GM23338 (cell line): ENCODE measurements at places on chromosomes 6 and 20.

DNA sequence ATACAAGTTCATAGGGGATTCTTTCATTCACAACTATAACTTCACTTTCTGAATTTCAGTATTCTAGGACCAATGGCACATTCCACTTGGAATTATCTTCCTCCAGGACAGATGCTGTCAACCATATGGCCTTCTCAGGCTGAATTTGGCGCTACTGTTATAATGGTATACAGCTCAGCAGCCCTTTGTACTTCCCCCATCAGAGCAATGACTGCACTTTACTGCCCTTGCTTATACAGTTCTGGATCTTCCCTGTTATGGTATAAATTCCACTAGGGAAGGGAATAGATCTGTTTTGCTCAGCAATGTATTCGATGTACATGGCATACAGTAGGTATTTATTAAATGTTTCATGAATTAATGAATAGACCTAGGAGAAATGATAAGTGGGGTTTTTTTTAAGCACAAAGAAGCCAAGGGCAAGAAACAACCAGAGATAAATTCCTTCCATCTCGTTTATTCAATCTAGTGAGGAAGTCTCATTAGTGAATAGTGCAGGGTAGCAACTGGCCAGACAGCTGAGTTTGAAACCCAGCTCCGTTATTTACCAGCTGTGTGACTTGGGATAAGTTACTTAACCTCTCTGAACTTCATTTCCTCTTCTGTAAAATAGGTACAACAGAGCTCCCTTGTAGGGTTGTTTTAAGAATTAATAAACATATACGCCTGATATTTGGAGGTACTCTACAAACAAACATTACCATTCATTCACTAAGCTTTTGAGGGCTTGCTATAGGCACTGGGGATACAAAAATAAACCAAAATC is 97.1 kb upstream of the PRDM1 start:
- no peak for DNase-seq

- no peak for DNase-seq
These were observed 203.6 kb downstream of the LRFN2 start for GRCh38 chr6:40383348-40384115.

DNA sequence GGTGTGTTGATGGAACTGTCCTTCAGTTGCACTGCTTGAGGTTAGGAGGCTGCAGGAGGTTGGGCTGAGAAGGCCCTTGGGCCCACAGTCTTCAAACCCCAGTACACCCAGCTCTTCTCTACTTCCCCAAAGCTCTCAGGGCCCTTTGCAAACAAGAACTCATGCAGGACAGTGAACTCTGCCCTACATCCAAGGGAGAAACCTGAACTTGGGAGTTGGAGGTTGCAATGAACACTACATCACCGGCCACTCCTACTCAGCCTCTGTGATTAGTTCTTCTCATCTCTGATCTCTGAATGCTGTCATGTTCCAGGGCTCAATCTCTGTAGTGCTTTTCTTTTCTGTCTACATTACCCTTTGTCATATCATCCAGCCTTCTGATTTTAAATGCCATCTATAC is 148.5 kb upstream of the PDE7B start:
- DNase-seq = no peak

DNA sequence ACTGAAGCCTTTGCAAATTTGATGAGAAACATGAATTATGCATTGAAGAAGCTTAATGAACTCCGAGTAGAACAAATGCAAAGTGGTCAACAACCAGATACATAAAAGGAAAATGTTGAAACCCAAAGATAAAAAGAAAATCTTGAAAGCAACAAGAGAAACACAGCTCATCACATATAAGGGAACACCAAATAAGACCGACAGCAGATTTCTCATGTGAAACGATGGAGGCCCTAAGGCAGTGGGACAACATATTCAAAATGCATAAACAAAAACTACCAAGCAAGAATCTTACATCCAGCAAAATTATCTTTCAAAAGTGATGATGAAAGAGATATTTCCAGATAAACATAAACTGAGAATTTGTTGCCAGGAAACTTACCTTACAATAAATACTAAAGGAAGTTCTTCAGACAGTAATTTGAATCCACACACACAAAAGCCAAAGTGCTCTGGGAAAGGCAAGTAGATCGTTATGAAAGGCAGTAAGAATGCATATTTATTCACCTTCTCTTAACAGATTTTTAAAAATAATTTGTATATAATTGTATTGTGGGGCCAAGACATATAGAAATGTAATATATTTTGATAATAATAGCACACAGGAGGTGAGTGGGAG is 22.5 kb downstream of the SLC52A3 start:
- no peak for DNase-seq

DNA sequence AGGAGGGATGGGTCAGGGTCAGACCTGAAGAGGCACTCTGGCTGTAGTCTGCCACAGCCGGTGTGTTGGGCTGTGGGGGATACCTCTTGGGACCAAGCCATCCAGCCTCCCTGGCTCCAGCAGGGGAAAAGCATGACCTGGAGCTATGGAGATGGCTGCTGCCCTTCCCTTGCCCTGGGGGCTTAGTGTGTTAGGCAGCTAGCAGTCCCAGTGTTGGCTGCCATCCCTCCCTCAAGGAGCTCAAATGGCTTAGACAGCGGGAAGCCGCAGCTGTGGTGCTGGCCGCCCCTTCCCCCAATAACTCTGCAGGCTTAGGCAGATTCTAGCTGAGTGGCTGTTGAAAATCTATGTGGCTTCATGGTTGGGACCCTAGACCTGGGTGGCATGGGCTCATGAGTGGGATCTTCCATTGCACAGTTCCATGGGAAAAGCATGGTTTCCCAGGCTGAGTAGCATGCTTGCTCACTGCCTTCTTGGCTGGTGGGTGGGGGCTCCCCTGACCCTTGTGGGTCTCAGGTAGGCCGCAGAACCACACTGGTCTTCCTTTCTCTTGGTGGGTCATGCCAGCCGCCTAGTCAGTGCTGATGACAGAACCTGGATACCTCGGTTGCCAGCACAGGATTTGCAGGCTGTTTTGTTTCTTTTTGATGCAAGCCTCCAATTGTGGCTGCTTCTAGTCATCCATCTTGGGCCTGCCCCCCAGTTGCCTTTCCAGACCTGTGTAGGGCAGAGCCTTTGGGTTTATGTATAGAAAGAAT is 69.0 kb upstream of the AHI1 start:
- no peak for DNase-seq

GRCh38 chr6:158737710-158738615 is 81.2 kb downstream of the EZR start:
- no peak for DNase-seq

DNA sequence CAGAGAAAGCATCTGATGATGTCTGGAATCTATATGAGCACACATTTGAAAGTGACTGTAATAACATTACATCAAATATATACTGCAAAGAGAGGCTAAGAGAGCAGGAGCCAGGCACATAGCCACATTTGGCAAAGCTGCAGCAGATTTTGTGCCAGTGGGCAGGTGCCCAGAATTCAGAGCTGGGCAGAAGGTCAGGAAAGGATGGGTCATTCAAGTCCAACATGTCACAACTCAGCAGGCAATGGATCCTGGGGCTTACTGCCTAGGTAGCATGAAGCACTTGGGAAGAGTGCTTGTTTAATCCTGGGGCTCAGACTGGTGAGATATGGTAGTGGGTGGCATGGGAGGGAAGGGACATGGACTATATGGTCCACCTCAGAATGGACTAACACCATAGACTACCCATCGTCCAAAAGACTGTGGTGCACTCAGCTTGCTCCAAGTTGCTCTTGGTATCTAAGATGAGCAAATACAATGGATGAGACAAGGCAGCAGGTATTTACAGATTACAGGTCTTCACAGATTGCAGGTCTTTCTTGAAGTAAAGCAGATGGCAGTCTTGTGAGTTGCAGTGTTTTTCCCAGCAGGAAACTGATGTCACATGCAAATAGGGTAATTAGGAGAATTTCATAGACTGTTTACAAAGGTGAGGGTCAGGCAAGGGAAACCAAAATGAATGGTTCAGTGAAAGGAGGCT is 31.2 kb upstream of the SHLD1 start:
- DNase-seq = no peak
